HFFc6 (cell line): ENCODE measurements at places on chromosomes 6 and 20. TPM values are rescaled to one million over a fixed set of nuclear protein-coding genes. Genes with fewer than 3 reads are reported as not detected.

GRCh38 chr6:46626228-46626909 is 26.2 kb downstream of the CYP39A1 start:
- DNase-seq, result peak; percentile 6

DNA sequence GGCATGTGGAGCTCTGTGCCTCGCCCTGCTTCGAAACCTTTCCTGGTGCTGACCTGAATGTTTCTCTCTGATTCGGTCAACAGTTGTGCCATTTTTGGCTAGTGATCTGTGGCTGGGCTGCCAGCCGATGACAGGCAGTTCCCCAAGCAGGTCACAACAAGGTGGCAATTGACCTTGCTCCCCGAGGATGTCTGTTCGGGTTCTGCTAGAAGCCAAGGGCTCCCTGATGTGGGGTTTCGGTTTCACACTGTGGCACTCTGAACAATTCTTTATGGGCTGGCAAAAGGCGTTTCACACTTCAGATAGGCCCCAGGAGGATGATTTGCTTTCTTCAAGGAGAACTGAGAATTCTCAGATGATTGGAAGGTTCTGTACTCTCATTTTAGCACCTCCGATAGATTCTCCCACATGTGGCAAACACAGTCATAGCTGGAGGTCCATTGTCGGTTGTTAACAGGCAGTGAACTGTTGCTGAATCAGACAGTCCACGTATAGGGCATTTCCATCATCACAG is 135.6 kb downstream of the SLC24A3 start:
- DNase-seq, result no peak

- DNase-seq, result peak; percentile 47
Observed at GRCh38 chr20:23397961-23398360, 23.3 kb downstream of the NAPB start.

DNA sequence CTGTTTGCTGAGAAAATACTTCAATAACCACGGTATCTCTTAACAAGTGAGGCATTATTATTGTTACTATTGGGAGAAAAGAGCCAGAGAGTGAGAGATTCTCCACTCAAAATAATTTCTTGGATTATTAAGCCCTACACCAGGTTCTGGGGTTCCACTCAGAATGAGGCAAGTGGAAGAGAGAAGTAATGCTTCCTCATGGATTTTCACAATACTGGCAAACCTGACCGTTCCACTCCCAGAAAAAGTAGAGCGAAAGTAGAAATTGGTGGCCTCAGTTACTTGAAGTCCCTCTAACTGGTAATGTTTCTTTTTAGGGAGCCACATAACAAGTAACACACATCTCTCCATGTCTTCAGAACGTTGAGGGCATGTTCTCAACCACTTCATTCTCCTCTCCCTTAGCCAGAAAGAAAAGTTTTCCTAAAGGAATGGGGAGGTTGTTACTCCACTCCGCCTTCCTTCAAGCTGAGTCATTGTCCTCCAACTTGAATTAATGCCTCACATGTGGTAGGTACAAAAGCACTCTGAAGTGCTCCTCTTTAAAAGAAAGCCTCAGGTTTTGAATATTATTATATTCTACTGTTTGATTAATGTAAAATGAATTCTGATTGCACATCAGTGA is 1.9 kb downstream of the BAG2 start:
- peak; percentile 60 for DNase-seq

GRCh38 chr6:88734544-88734943 is 228.9 kb downstream of the RNGTT start:
- no peak for DNase-seq

GRCh38 chr20:17026346-17026745 is 200.5 kb upstream of the PCSK2 start:
- no peak for DNase-seq

GRCh38 chr6:43455531-43456428 is at the start of gene DLK2:
TSS of gene DLK2 (minus strand) at chr6:43455548. CDS start at chr6:43454825, 723 bp downstream.
- DNase-seq, result no peak

DNA sequence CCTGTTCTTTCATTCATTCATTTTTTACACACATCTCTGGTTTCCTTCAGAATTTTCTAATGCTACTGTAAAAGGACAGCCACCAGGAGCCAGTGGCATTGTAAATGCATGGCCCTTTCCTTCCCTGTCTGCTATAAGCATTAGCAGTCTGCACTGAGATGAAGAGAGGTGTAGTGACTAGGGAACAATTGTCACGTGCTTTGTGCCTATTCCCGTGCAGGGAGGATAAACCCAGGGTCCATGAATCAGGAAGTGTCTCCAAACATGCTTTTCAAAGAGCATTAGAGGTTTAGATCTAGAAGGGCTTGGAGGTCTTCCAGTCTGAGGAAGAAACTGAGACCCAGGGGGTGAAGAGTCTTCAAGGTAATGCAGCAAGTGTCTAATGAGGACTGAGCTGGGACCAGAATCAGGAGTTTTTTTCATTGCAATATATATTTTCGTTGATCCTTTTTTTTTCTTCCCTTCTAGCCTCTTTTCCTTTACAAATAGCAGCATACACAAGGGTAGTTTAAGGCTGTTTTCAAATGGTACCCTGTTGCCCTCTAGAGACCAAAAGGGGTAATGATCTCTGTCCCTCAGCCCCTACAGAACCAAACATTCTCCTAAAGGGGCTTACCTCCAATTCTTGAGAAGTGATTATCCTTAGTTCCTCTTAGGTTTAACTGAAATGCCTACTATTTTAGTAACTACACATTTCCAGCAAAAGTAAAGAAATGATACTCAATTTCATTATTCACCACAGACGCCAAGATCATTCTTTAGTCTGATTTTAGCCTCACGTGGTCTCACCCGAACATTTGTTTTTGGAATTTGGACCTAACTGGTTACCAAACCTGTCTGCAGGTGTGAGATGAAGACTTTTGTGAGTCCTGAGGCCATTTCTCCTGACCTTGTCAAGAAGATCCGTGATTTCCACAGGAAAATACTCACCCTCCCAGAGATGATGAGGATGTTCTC is 6.6 kb downstream of the TRIM15 start:
- peak; percentile 36 for DNase-seq

GRCh38 chr6:1667012-1667804 is 57.5 kb downstream of the FOXC1 start:
- peak; percentile 65 for DNase-seq

DNA sequence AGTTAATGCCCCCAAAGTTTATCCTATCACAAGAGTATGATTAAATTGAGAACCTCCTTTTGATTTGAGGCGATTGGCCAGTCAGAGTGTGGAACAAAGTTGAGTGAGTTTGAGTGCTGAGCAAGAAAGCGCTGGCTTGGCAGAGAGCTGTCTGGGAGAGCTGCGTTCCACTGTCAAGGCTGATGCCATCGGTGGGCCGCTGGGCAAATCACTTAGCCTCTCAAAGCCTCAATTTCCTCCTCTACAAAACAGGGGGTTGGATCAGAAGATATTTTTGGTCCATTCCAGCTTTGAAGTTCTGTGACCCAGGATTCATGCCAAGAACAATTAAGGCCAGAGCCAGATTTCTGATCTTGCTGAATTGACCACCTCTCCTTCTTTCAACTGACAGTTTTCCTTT is 60.2 kb downstream of the TMEM242 start:
- DNase-seq, result no peak

The ZNF165 gene
- total RNA-seq, result 0.10 TPM in 2 of 3 replicates, not detected in the other

The FOXS1 gene
- not detected in 3 replicates for total RNA-seq

The EBF4 gene
- not detected in 3 replicates for total RNA-seq
